ENCODE measurements at places on chromosomes 12 and 14.

GRCh38 chr12:78864403-78864869 lies at the start of gene SYT1:
TSS of gene SYT1 (plus strand) at chr12:78864774.
- no peak for DNase-seq

DNA sequence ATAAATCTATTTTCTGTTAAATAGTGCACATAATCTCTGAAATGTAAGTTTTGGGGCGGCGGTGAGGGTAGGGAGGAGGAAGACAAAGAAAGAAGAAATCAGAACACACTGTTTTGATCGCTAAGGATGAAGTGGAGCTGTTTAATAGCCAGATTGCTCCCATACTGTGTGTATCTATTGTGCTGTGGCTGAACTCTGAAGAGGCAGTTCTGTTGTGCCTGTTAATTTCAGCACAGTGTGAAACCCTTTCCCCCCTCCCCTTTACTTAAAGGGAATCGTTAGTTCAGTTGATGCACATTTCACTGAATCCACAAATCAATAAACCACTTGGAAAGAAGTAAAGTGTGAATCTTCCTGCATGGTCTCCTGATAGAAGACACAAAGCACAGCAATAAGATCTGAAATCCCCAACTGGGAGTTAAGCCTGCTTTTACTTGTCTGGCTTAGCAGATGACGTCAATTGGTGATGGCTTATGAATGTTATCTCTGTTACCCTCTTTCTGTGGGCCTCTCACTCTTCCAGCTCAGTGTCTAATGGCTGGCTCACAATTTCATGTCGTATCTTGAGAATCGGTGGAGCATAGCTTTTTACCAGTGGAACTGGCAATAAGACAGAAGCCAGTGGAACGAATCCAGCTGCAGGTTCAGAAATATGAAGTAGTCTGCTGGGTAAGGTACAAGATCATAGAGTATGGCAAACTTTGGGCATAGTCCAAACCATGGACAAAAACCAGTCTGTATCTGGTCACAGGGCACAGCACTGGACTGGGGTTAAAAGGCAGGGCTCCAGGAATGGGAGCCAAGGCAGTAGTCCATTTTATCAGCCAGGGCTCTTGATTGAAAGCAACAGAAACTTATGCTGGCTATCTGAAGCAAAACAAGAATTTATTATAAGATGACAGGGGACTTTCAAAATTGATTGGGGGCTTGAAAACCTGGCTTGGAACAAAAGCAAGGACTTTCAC lies 413.5 kb upstream of the SEL1L start:
- no peak for DNase-seq

- DNase-seq = no peak
Measured at GRCh38 chr14:21924479-21924878, 250.9 kb upstream of the OR4E1 start.

- DNase-seq = no peak
Measured at GRCh38 chr14:22545842-22546721, 42.9 kb downstream of the DAD1 start.

- no peak for DNase-seq
Measured at GRCh38 chr14:68193970-68194681, 374.5 kb downstream of the RAD51B start.

GRCh38 chr14:88195676-88196075 lies 127.4 kb downstream of the KCNK10 start:
- DNase-seq = no peak

All from stimulated activated CD8-positive, alpha-beta memory T cell treated with anti-CD3 and anti-CD28 coated beads, Interleukin-2, amount 100 ng/mL, for 48 hours (primary cell).